ENCODE measurements at places on chromosomes 6 and 20. TPM values are rescaled to one million over a fixed set of nuclear protein-coding genes. Genes with fewer than 3 reads are reported as not detected.

DNA sequence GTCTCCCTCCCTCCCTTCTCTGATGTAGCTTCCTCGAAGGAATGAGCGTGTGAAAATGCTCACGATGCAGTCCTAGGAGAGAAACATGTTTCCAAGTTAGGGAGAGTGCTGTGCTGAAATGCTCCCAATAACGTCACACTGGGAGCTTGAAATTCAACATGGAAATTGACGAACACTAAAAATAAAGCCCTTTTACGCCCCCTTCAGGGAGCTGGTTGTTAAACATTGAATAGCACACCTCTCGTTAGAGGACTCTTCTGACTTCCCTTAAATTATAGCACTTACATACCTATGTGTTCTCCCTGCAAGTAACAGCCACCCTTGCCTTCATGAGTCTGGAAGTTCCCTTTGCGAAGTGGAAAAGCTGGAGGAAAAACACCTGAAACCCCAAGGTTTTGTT, 88.6 kb downstream of the BFSP1 start:
- no peak for DNase-seq

DNA sequence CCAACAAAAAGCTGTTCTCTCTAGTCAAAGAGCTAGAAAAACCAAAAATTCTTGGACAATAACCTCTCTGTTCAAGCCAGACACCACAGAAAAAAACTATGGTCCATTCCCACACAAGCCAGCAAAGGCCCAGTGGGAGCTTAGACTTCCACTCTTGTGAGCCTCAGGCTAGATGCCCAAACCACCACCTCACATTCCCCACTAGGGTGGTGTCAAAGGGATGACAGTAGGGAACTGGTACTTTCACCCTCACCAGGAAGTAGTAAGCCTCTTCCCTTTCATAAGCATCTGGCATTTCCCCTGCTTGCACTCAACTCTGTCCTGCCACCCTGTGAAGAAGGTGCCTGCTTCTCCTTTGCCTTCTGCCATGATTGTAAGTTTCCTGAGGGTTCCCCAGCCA, 58.4 kb upstream of the RNF217 start:
- DNase-seq = no peak

GRCh38 chr20:35878113-35878625, 76.1 kb downstream of the SCAND1 start:
- DNase-seq = no peak

DNA sequence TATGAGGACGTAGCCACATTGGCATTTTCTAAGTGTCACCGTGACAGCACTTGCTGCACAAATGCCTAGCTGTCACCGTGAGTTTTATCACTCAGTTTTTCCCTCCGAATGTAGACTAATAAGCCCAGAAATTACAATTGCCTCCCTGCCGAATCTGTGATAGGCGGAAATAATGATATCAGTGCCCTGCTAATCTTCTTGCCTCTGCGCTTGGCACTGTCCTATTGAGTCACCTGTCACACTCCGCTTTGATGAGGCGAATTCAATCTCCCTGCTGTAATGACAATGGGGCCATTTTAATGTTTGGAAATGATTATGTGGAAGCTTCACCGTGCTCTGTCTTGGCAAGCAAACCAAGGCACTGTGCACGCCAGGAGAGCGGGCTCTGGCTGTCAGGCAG, 112.8 kb downstream of the LINC00237 start:
- no peak for DNase-seq

The CST5 gene
- total RNA-seq = not detected

DNA sequence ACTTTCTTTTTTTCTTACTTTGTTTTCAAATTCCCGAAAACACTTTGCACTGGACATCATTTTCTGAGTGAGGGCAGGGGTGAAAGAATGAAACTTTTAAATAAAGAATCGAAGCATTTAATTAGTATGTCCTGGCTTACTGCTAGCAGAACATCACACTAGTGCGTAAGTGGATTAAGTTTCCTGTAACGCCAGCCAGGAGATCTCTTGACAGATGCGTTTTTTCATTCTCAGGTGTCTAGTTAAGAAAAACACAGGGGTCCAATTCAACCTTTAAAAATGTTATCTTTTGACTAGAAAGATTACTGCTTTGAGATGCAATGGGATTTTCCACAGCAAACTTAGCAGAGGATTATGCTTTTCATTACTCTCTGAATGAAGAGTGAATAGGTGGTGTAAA, 858.8 kb upstream of the EPHA7 start:
- no peak for DNase-seq
